ENCODE measurements at places on chromosomes 11 and 22.

GRCh38 chr11:66818231-66818955, 24.8 kb upstream of the RCE1 start:
- DNase-seq, result no peak

- peak; percentile 75 for DNase-seq
These were observed 10.3 kb downstream of the SYT13 start for GRCh38 chr11:45275828-45276227.

DNA sequence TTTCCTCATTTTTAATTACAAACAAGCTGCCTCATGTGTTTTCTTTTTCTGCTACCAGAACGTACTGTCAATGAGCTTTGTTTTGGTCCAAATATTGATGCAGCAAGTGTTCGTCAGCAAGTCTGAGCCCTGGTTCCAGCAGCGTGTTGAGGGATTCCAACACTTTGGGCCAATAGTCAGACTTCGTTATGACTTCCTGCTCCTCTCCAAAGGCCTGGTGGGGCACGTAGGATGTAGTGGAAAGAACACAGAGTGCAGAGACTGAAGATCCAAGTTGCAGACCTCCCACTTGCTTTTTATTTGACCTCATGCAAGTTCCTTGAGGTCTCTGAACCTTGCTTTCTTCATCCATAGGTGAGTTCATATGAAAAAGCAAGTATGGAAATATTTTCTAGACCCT, 138.2 kb downstream of the BBOX1 start:
- DNase-seq, result no peak

DNA sequence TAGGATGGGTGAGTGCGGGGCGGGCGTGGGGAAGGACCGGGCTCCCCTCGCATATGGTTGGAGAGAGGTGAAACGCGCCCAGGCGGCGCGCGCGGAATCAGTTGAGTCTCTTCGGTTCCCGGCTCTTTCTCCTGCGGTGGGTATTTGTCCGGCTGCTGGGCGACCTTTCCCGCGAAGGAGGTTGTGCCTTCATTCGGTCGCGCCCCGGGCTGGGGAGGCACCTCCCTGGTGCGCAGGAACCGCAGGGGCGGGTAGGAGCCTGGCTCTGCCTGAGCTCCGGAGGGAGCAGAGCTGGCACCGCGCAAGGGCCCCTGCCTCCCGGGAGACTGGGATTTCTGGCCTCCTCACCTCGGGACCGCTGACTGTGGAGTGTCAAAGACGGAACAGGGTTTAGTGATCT, 27.5 kb downstream of the SAA4 start:
- no peak for DNase-seq

GRCh38 chr11:122897606-122898210, 15.1 kb downstream of the JHY start:
- no peak for DNase-seq

DNA sequence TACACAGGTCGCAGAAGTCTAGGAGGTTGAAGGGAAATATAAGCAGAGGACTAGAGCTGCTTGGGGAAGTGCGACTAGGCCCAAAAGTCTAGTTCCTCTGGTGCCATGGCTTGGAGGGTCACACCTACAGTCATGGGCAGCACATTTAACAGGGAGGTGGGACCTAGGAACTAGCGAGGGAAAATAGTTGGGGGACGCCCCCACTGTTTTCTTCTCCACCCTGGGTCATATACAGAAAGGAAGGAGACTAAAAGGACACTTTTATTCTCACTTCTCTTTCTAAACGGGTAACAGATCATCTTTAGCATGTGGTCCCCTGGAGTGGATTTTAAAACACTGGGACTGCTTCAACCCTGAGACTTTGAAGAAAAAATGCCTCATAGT, 16.6 kb downstream of the APIP start:
- no peak for DNase-seq

- no peak for DNase-seq
These were observed 628.8 kb upstream of the ANO5 start for GRCh38 chr11:21564095-21564494.

GRCh38 chr22:24406322-24407277, 20.8 kb upstream of the ADORA2A start:
- no peak for DNase-seq

DNA sequence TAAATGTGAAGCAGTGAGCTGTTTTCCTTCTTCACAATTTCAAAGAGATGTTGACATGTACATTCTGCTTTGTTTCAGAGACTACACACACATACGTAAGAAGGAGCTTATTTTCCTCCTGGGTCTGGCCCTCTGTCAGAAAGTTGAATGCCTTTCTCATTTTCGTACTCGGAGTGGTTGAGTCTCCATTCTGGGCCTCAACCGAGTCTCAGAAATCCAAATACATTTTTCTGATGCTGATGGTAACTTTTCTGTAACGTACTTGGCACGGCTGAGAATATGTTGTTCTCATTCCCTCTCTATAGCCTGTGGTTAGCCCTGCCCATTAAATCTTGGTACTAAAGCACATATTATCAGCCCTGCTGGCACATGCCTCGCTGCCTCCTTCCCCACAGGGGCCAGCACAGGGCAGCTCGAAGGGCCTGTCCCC, 25.3 kb downstream of the PARVA start:
- DNase-seq, result no peak

- no peak for DNase-seq
These were observed 42.2 kb downstream of the UBASH3B start for GRCh38 chr11:122697636-122698167.

- DNase-seq, result no peak
These were observed 57.2 kb downstream of the DDI1 start for GRCh38 chr11:104093426-104094280.

GRCh38 chr22:50691521-50691920, 18.9 kb downstream of the SHANK3 start:
- DNase-seq, result no peak

DNA sequence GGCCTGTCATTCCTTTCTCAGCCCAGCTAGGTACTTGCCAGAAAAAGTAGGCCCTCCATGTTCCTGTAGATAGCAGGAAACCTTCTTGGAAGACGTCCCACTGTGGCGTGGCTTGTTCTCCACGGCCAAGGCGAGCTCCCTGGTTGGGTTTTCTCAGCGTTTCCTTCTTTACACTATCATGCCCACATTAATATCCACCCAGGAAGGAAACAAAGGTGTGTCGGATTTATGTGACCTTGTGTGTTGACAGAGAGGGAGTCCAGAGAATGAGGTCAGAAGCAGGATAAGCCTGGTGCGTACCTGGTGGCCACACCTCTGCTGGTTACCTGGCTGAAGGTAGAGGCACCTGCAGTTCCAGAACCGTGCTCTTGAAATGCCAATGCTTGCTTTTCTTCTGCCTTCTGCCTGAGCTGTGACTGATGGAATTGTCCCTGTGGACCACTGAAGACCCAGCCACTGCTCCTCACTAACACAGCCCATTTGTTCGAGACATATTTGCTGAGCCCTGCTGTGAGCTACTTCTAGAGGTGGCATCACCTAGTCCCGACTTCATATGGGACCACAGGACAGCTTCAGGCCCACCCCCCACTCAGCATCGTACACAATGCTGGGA, 7.9 kb downstream of the ASPHD2 start:
- peak; percentile 15 for DNase-seq
